H9 (cell line): ENCODE measurements at places on chromosomes 11 and 22. TPM values are rescaled to one million over a fixed set of nuclear protein-coding genes. Genes with fewer than 3 reads are reported as not detected.

GRCh38 chr11:117532568-117532967, 204.9 kb downstream of the CEP164 start:
- H3K27me3 ChIP-seq: no peaks in the 10 kb centered on the region
- no peak overlapping the region for H3K4me3 ChIP-seq
- no peaks in the 10 kb centered on the region for H3K36me3 ChIP-seq

DNA sequence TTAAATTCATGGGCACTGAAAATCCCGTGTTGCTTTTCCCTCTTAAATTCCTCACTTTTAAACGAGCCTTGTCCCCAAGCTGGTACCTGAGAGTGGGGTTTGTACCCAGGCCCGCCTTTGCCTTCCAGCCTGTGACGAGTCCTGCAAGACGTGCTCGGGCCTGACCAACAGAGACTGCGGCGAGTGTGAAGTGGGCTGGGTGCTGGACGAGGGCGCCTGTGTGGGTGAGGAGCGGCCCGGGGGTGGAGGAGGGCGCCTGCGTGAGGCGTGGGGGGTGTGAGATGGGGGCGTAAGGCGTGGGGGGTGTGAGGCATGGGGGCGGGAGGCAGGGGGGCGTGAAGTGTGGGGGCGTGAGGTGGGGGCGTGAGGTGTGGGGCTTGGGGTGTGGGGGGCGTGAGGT, 4.0 kb downstream of the CRELD2 start:
- H3K27me3 ChIP-seq: no peaks in the 10 kb centered on the region
- H3K27ac ChIP-seq: no peak overlapping the region
- no peak for DNase-seq

DNA sequence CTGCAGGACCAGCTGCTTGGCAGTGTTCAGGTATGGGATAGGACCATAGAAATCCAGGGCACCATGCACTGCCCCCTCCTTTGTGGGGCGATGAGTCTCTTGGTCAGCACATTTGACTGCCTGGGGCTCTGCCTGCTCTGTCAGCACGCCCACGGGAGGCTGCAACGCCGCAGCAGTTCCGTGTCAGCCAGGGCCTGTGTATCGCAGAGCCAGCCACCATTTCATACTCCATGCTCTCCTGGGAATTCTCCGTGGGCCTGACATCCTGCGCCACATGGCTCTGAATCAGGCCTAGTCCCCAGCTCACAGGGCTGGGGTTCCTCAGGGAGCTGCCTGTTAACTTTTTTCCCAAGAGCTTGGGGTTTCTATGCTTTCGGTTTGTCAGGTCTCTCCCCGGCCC, 16.9 kb upstream of the RELT start:
- no peak overlapping the region for H3K27ac ChIP-seq
- no peak overlapping the region for H3K4me3 ChIP-seq
- H3K4me1 ChIP-seq: no peaks in the 10 kb centered on the region
- H3K27me3 ChIP-seq: no peaks in the 10 kb centered on the region
- DNase-seq: no peak
- 0 out of 2 replicates have a peak, but pooled peaks cover 4% of the 10 kb centered on the region for H3K36me3 ChIP-seq

GRCh38 chr22:38798496-38798895, 4.6 kb upstream of the DNAL4 start:
- no peaks in the 10 kb centered on the region for H3K36me3 ChIP-seq
- no peak overlapping the region for H3K27ac ChIP-seq
- H3K4me1 ChIP-seq: no peaks in the 10 kb centered on the region
- H3K27me3 ChIP-seq: no peaks in the 10 kb centered on the region
- no peak overlapping the region for H3K4me3 ChIP-seq

DNA sequence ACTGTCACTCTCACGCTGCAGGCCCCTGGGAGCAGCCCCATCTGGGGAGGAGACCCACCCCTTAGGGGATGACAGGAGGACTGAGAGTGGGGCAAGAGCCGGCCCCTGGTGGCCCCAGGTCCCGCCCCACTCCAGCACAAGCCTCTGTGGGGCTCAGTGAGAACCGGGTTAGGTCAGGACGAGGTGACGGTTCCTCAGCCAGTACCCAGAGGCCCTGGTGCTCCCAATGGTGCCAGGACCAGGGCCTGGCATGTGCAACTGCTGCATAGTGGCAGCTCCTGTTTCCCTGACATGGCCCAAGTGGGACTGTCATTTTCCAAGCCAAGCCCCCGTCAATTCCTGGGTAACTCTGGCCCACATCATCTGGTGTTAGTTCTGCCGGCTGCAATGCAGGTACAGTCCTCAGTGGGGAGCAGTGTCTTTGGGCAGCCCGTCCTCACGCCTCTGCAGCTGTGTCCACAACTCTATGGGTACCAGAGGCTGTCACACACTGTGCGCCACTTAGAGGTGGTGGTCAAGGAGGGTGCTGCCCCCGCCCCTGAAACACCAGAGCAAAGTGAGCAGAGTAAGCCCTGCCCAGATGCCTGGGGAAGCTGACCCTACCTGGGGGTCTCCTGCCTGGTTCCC, 15.9 kb downstream of the CHID1 start:
- H3K27me3 ChIP-seq: no peaks in the 10 kb centered on the region
- no peak for DNase-seq
- no peak overlapping the region for H3K4me3 ChIP-seq
- no peaks in the 10 kb centered on the region for H3K4me1 ChIP-seq
- peaks cover 6% of the 10 kb centered on the region; the same call in 1 of the 2 replicates for H3K36me3 ChIP-seq

DNA sequence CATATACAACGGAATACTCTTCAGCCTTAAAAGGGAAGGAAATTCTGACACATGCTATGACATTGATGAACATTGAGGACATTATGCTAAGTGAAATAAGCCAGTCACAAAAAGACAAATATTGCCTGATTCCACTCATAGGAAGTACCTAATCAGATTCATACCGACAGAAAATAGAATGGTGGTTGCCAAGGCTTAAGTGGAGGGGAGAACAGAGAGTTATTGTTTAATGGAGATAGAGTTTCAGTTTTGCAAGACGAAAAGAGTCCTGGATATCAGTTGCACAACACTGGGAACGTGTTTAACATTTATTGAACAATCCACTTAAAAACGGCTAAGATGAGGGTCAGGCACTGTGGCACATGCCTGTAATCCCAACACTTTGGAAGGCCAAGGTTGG, 45.6 kb upstream of the HIPK3 start:
- no peak for DNase-seq
- no peaks in the 10 kb centered on the region for H3K36me3 ChIP-seq
- no peaks in the 10 kb centered on the region for H3K27me3 ChIP-seq
- no peaks in the 10 kb centered on the region for H3K4me1 ChIP-seq
- no peak overlapping the region for H3K27ac ChIP-seq
- H3K4me3 ChIP-seq: no peak overlapping the region

DNA sequence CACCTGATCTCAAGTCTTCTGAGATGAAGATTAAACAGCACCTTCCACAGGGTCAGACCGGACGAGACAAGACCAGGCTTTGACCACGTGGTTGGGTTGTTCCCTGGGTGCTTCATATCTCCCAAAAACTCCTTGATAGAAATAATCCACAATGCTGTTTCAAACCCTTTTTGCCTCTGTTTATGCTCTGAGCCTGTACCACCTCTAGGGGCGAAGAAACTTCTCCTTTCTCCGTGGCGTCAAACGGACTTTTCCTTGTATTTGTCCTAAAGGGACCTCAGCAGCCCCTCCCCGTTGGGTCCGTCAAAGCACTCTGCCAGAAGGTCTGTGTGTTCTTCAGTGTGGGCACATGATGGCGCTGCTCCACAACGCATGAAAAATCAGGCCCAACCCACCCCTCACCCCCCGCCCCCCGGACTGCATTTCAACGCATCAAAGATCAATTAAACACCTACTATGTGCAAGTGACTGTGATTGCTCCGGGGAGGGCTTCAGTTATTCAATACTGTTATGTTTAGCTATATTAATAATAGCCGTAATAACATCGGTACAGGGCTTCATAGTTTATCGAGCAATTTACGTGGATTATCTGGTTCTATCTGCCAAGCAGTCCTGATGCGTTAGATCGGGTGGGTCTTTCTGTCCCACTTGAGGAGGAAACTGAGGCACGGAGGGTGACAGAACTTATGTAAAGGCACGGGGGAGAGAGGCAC, 17.3 kb upstream of the EIF3D start:
- H3K36me3 ChIP-seq: no peaks in the 10 kb centered on the region
- H3K27ac ChIP-seq: no peak overlapping the region
- DNase-seq: peak; percentile 84
- peak overlapping the region; percentile 39 for H3K4me3 ChIP-seq
- H3K4me1 ChIP-seq: peaks cover 3% of the 10 kb centered on the region
- peaks cover 3% of the 10 kb centered on the region; the same call in 1 of the 2 replicates for H3K27me3 ChIP-seq

GRCh38 chr11:17431139-17431538, 42.7 kb upstream of the KCNJ11 start:
- H3K4me1 ChIP-seq: no peaks in the 10 kb centered on the region
- no peak overlapping the region for H3K4me3 ChIP-seq
- DNase-seq: no peak

DNA sequence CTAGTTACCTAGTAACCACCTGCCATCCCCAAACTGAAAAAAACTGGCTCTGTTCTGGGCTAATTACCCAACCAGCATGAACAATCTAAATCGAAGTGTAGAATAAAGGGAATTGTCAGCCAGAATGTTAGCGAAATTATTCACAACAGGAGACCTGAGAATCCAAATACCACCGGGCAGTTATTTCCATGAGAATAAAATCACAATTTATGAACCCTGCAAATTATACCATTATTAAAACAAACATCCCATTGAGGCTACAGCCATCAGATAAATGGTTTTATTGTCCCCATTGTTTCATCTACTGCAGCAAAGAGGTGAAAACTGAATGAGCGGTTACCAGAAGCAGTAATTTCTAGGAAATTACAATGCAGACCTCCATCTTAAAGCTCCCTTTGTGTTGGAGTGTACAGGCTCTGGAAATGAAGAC, 21.7 kb downstream of the FAM168A start:
- no peak overlapping the region for H3K27ac ChIP-seq
- peaks cover 3% of the 10 kb centered on the region; the same call in 1 of the 2 replicates for H3K4me1 ChIP-seq
- no peaks in the 10 kb centered on the region for H3K27me3 ChIP-seq
- H3K36me3 ChIP-seq: peaks cover 18% of the 10 kb centered on the region

DNA sequence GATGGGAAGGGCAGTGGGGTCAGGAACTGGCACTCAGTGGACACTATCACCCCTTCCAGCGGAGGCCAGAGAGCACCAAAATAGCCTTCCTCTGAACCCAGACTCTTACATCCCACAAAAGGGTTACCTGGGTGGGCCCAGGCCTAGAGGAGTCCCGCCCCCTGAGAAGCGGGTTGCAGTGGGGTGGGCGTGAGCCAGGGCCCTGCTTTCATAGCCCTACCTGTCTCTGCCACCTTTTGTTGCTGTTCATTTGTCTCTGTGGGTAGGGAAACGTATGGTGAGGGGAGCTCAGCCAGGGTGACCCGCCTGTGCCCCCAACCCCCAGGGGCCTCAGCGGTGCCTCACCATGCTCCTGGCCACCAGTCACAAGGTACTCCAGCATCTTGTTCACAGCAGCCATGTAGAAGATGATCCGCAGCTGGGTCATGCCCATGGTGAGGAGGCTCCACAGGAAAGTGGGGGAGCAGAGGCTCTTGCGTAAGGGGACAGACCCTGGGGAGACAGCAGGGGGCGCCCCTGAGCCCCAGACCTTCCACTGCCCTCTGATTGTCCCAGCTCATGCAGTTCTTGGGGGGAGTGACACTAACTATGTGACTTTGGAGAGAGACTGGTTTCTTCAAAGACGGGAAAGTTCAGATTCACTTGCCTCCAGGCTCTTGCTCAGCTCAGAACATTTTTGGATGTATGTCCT, 24.0 kb downstream of the SLC43A1 start:
- DNase-seq: peak; percentile 83
- no peaks in the 10 kb centered on the region for H3K27me3 ChIP-seq
- H3K27ac ChIP-seq: no peak overlapping the region

- peak overlapping the region; percentile 36; the same call in 1 of the 2 replicates for H3K4me3 ChIP-seq
- no peak for DNase-seq
- no peak overlapping the region for H3K27ac ChIP-seq
- peaks cover 6% of the 10 kb centered on the region; the same call in 1 of the 2 replicates for H3K27me3 ChIP-seq
Observed at GRCh38 chr22:38461057-38461413, 6.0 kb upstream of the KCNJ4 start.

GRCh38 chr11:114366331-114367243, 33.7 kb downstream of the C11orf71 start:
- H3K4me1 ChIP-seq: no peaks in the 10 kb centered on the region; the same call in 1 of the 2 replicates
- H3K36me3 ChIP-seq: no peaks in the 10 kb centered on the region
- H3K4me3 ChIP-seq: no peak overlapping the region

- H3K4me3 ChIP-seq: no peak overlapping the region
- H3K27me3 ChIP-seq: no peaks in the 10 kb centered on the region
- DNase-seq: no peak
- H3K36me3 ChIP-seq: no peaks in the 10 kb centered on the region
- H3K27ac ChIP-seq: no peak overlapping the region
Observed at GRCh38 chr11:76588455-76589325, 81.9 kb downstream of the LRRC32 start.

DNA sequence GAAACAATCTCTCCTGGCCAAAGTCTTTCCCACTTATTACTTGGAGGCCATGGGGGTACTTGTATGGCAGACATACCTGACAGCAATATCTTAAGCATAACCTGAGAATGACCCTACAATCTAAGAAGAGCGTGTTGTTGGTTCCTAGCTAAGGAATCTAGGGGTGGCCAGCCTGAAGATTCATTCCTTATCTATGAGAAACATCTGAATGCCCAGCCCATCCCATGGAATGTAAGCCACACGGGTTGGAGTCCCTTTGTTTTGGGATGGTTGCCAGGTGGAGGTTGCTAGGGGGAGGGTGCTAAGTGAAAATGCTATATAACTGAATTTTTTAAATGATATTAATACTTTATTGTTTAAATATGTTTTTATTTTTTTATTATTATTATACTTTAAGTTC, 725.0 kb downstream of the ETS1 start:
- H3K4me1 ChIP-seq: no peaks in the 10 kb centered on the region
- no peaks in the 10 kb centered on the region for H3K36me3 ChIP-seq
- H3K27me3 ChIP-seq: no peaks in the 10 kb centered on the region
- H3K27ac ChIP-seq: no peak overlapping the region
- DNase-seq: no peak
- H3K4me3 ChIP-seq: no peak overlapping the region

- H3K27ac ChIP-seq: no peak overlapping the region
- no peaks in the 10 kb centered on the region for H3K27me3 ChIP-seq
- DNase-seq: no peak
- no peaks in the 10 kb centered on the region for H3K36me3 ChIP-seq
Observed at GRCh38 chr11:128039140-128040021, 548.0 kb downstream of the ETS1 start.

DNA sequence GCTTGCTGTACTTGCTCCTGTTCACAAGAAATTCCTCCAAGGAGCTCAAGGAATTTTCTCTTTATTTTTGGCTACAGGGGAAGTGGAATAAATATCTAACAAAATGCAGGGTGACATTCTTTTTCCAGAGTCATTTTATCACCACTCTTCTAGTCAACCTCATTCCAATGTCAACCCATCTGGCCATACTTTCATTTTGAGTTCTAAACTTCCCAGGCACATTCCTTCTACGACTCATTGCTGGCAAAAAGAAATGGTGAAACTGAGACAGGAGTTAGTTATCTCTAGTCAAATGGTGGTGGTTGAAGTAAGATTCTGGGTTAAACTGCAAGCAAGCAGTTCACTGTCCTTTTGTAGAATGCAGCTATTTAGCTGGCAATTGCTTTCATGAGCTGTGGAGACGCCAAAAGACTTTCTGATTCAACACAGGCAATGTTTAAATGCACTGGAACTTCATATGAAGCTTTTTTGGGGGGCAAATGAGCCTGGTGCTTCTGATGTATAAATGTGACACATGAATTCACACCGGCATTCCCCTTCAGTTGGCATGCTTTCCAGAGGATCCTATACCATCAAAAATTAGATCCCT, 304.6 kb downstream of the CADM1 start:
- no peak overlapping the region for H3K4me3 ChIP-seq
- no peaks in the 10 kb centered on the region for H3K27me3 ChIP-seq
- H3K4me1 ChIP-seq: no peaks in the 10 kb centered on the region
- no peaks in the 10 kb centered on the region for H3K36me3 ChIP-seq

Gene MUC2
- not detected in 2 replicates for total RNA-seq

Gene CEND1
- total RNA-seq: 0.81 and 0.86 TPM in 2 replicates

Gene TXN2
- total RNA-seq: 58.6 and 59.2 TPM in 2 replicates

Gene TMEM25
- total RNA-seq: 24.5 and 26.2 TPM in 2 replicates

Gene POTEH
- not detected in 2 replicates for total RNA-seq

Gene RBMXL2
- not detected in 2 replicates for total RNA-seq

Gene GAL
- 65.2 and 67.5 TPM in 2 replicates for total RNA-seq
